Stimulated activated CD4-positive, alpha-beta T cell treated with anti-CD3 and anti-CD28 coated beads, TNF-alpha, amount 100 ng/mL, for 24 hours (primary cell): ENCODE measurements at places on chromosomes 4 and X.

GRCh38 chr4:79959652-79960051 is 113.4 kb downstream of the ANTXR2 start:
- no peak for DNase-seq

GRCh38 chrX:2159393-2159792 is 341.4 kb downstream of the DHRSX start:
- no peak for DNase-seq

DNA sequence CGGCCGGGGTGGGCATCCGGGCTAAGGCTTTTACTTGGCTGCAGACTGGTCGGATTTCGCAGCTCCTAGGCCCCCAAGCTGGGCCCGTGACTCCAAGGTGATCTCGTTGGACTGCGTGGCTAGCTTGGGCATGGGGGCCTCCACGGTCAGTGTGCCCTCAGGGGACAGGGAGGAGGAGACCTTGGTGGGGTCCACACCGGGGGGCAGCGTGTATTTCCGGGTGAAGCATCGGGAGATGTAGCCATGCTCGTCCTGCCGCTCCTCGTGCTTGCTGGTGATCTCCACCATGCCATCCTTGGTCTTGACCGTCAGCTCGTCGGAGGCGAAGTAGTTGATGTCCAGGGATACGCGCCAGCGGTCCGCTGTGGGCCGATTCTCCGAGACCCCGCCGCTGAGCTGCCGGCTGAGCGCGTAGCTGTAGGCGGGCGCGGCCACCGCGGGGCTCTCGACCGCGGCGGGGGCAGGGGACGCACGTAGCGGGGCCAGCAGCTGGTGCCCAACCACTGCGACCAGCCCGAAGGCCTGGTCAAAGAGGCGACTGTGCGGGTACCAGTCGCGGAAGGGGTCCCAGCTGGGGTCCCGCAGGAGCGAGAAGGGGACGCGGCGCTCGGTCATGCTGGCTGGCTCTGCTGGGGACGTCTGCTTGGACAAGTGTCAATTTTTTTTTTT is 881 bp upstream of the CACNA1F start:
- DNase-seq, result no peak

GRCh38 chr4:153074936-153075630 is 129.2 kb upstream of the TRIM2 start:
- no peak for DNase-seq

- no peak for DNase-seq
Observed at GRCh38 chr4:140098455-140099160, 55.4 kb downstream of the MAML3 start.

DNA sequence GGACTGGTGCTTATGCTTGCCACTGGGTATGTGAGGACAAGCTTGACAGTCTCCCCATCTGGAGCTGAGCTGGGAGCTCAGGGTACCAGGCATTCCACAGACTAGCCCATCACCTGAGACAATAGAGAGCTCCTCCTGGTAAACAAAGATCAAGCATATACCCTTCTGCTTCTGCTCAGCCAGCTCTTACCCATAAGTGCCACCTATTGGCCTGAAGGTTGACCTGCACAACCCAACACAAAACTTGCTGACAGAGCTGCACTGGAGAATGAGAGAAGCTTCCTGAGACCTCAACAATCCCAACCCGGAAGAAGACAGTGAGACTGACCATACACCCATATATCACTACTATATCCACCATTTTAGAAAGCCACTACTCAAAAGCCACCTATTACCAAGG is 1049.2 kb upstream of the INTU start:
- no peak for DNase-seq

GRCh38 chrX:56793521-56794320 is 64.7 kb downstream of the NBDY start:
- DNase-seq, result no peak

- no peak for DNase-seq
Observed at GRCh38 chr4:74524985-74525384, 80.0 kb downstream of the AREG start.

GRCh38 chr4:82230306-82230705 is 143.5 kb downstream of the HNRNPD start:
- DNase-seq, result no peak

DNA sequence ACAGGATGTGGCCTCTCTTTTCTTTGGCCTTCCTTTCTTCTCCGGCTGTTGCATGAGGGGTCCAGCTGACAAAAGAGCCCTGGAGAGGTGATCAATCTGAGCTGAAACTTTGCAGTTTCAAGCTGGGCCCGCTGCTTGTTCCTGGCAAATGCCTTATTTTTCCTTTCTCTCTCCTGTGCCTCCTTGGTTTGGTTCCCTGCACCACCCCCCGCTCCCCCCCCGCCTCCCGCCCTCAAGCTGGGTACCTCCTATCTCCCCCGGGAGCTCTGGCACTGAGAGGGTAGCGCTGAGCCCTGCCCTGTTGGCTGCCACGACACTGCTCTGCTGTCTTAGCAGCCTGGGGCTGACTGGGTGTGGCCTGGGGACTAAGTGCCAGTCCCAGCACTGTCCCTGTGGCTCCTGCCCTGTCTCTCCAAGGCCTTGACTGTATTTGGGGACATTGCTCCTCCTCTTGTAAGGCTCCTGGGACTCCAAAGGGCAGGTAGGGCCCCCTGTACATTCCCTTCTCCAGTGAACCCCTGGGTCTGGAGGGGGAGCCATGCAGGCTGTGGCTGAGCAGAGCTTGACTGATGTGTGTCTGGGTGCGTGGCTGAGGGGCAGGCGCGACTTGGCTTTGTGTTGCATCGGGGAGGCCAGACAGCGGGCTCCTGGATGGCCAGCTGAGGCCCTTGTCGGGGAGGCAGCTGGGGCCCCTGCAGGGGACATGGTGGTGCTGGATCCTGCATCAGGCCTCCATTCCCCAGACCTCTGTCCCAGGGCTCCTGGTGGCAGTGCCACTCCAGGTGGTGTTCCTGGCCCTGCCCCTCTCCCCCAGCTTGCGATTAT is 1.1 kb downstream of the PLXNA3 start:
- no peak for DNase-seq

GRCh38 chrX:121921258-121921657 is 873.8 kb downstream of the GLUD2 start:
- no peak for DNase-seq

- no peak for DNase-seq
Observed at GRCh38 chr4:65007841-65008439, 598.7 kb upstream of the TECRL start.

DNA sequence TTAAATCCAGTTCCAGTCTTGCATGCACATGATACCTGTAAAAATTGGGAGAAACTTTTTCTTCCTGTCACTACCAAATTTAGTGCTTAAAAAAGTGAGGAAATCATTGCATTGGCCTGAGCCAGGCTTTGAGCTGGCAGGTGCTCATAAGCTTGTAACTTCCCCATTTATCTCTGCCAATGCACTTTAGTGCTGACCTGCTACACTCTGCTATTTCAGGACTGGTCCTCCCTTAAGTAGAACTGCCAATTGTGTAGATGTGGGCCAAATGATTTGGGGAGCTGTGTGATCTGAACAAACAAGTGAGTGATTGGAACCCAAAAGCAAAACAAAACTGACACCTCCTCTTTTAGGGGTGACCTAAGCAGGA is 51.8 kb downstream of the ZNF827 start:
- no peak for DNase-seq

DNA sequence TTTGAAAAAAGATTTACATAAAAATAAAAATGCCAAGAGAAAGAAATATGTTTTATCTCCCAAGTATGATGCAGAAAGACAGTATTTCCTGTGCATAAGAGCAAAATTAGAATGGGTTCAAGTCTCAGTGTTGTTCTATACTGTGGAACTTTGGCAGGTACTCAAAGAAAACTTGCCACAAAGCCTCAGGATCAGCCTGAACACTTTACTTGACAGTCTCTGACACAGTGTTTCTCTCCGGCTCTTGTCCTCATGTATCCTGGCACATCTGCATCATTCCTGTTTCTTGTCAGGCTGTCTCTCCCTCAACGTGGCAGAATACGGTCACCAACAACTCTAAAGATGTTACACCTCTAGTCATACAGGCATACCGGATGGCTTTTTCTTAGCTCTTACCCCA is 273.7 kb downstream of the ARHGAP24 start:
- no peak for DNase-seq

GRCh38 chrX:9905288-9905687 is 61.9 kb upstream of the CLDN34 start:
- no peak for DNase-seq

DNA sequence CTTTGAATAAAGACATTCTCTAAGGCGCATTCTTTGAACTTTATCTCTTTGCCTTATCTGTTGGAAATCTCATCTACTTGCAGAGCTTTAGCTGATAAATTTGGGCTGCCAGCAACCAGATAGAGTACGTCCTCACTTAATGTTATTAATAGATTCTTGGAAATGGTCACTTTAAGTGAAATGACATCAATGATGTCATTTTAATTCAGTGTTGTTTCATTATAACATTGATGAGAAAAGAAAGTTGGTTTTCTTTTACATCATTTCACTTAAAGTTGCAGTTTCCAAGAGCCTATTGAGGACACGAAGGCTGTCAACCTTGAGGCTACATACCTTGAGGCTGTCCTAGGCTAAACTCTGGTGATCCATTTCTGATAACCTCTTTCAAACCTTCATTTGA is 9.3 kb downstream of the TMEM165 start:
- no peak for DNase-seq

GRCh38 chr4:111113591-111113990 is 490.7 kb upstream of the PITX2 start:
- DNase-seq, result no peak

GRCh38 chr4:7337196-7338058 is 97.3 kb downstream of the PSAPL1 start:
- no peak for DNase-seq
